ENCODE measurements at places on chromosomes 16 and 17.

DNA sequence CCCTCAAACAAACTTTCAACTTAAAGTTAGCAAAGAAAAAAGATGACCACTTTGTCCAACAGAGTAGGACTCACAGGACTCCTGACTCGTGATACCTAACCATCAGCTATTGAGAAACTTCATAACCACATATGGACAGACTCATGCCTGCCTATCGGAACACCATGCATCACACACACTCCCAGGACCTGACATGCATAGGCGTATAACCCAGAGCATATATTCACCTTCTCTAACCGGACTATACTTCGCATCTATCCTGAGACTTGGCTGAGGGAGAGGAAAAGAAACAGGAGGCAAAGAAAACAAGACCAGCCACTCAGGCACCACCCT, 2.2 kb downstream of the PIP4K2B start:
- DNase-seq = no peak

DNA sequence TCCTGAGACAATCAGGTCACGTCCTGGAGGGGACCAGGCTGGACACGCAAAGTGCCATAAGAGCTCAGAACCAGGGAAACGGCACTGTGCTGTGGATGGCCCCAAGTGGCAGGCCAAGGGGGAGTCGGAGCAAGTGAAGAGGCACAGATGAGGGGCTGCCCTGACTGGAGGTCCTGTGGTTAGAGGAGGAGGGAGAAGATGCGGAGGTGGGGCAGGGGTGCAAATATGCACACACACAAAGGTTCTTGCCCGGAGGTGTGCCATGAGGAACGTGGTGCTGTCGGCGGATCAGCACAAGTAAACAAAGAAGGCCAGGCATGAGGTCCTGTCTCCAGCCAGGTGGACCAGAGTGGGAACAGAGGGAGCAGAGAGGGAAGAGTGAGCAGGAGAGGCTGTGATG, 23.5 kb downstream of the VAC14 start:
- DNase-seq = no peak

- no peak for DNase-seq
Observed at GRCh38 chr16:89344458-89344834, 126.9 kb downstream of the ZNF778 start.

- DNase-seq = no peak
Observed at GRCh38 chr17:67502151-67502550, 125.1 kb downstream of the PITPNC1 start.

DNA sequence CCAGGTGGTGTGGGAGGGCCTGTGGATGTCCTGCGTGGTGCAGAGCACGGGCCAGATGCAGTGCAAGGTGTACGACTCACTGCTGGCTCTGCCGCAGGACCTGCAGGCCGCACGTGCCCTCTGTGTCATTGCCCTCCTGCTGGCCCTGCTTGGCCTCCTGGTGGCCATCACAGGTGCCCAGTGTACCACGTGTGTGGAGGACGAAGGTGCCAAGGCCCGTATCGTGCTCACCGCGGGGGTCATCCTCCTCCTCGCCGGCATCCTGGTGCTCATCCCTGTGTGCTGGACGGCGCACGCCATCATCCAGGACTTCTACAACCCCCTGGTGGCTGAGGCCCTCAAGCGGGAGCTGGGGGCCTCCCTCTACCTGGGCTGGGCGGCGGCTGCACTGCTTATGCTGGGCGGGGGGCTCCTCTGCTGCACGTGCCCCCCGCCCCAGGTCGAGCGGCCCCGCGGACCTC, 798 bp downstream of the CLDN9 start:
- DNase-seq = no peak

DNA sequence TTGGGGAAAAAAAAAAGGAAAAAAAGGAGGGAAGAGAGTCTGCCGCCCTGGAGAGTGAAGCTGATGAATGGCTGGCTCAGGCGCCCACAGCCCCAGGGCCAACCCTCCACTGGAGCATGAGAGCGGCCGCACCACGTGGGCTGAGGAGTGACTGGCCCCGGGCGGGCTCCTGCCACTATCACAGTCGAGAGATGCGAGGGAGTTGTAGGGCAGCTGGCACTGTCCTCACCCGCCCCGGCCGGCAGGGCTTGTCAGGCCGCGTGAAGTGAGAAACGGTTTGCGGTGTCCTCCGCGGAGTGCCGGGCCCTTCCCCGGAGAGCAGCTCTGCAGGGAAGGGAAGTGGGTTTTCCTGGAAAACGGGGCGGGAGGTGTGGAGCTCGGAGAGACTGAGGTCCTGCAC, 45.9 kb downstream of the JPH3 start:
- no peak for DNase-seq

GRCh38 chr17:58388302-58389190, 28.8 kb downstream of the RNF43 start:
- DNase-seq = no peak

Data from GM19239 (cell line).